ENCODE measurements at places on chromosomes 1 and 21.

DNA sequence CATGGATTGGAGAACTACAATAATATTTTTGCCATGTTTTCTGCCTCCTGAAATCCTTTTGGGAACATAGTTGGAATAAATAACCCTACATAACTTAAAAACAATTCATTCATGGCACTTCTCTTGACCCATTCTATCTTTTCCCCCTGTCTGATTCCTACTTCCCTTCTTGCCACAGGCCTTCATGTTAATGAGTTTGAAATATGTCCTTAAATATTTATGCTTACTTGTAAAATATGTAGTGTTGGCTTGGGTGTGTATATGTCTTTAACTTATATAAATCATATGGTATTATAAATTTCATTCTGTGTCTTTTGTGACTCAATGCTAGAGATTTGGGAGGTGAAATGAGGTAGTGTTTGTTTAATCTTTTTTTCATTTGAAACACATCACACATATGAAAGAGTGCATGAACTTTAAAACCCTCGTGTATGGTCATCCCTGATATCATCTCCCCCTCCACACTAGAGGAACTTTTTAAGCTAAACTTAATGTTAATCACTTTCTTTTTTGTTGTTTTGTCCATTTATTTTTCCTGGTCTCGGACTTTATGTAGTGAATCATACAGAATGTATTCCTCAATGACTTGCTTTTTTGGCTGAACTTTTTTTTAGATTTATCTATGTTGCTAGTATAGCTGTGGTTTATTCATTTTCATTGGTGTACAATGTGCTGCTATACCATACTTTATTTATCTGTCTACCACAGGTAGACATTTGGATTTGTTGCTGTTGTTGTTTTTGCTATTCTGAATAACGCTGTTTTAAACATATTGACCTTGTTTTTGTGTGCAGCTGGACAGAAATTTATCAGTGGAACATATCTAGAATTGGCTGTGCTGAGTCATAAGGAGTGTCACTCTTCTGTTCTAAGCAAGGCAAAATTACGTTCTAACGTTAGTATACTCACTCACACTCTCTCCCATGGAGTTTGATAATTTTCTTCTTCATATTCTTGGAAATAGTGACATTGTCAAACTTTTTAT is 441.6 kb downstream of the PLPP3 start:
- H3K36me3 ChIP-seq = no peaks in the 10 kb centered on the region
- DNase-seq = no peak
- H3K4me3 ChIP-seq = no peak overlapping the region
- no peak overlapping the region for H3K27ac ChIP-seq

GRCh38 chr21:32868631-32869454 is 97.3 kb upstream of the PAXBP1 start:
- no peaks in the 10 kb centered on the region for H3K36me3 ChIP-seq
- H3K27ac ChIP-seq = no peak overlapping the region
- H3K4me1 ChIP-seq = no peaks in the 10 kb centered on the region
- no peak overlapping the region for H3K4me3 ChIP-seq
- H3K27me3 ChIP-seq = peaks cover 28% of the 10 kb centered on the region
- no peak for DNase-seq

GRCh38 chr1:23453455-23454000 is 29.0 kb upstream of the TCEA3 start:
- no peaks in the 10 kb centered on the region for H3K36me3 ChIP-seq
- H3K27me3 ChIP-seq = peaks cover 28% of the 10 kb centered on the region
- no peak overlapping the region for H3K4me3 ChIP-seq
- H3K4me1 ChIP-seq = peaks cover 32% of the 10 kb centered on the region
- peak overlapping the region; percentile 3 for H3K27ac ChIP-seq

GRCh38 chr1:114620419-114620818 is 39.0 kb upstream of the BCAS2 start:
- H3K27ac ChIP-seq = no peak overlapping the region
- H3K4me1 ChIP-seq = no peaks in the 10 kb centered on the region
- no peaks in the 10 kb centered on the region for H3K36me3 ChIP-seq
- no peak for DNase-seq
- no peak overlapping the region for H3K4me3 ChIP-seq

DNA sequence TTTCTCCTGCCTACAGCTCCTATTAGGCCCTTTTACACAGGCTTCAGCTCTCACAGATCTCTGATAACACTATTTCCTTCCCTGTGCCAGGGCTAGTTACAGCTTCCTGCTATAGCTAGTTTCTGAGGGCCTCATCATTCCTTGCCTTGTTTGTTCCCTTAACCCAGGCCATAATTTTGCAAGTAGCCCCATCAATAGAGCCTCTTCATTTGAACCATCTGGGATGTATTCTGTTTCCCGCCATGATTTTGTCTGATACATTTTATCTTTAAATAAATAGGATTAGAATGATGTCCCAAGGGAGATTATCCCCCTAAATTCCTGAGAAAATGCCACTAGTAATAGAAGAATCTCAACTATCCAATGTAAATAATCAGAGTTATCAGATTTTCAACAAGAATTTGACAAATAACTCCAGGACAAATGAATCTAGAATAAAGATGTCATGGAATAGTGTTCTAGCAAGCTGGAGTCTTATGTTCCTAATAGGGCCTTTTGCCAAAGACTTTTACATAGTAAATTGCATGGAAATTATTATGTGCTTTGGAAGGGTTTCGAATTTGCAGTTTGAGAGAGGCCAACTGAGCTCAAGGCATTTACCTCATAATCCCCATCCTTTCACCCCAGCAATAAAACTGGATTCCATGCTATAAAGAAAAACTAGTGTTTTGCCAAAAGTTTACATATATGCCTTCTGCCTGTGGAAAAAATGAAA is 16.1 kb downstream of the IFT25 start:
- peaks cover 7% of the 10 kb centered on the region for H3K4me1 ChIP-seq
- H3K36me3 ChIP-seq = peaks cover 38% of the 10 kb centered on the region
- DNase-seq = no peak
- peak overlapping the region; percentile 76 for H3K27ac ChIP-seq
- no peak overlapping the region for H3K4me3 ChIP-seq

GRCh38 chr21:41121785-41122415 is 46.1 kb upstream of the BACE2 start:
- H3K4me3 ChIP-seq = no peak overlapping the region
- DNase-seq = peak; percentile 3
- H3K4me1 ChIP-seq = no peaks in the 10 kb centered on the region
- no peaks in the 10 kb centered on the region for H3K36me3 ChIP-seq

- no peak for DNase-seq
- no peaks in the 10 kb centered on the region for H3K27me3 ChIP-seq
- H3K4me1 ChIP-seq = peaks cover 35% of the 10 kb centered on the region
- no peak overlapping the region for H3K27ac ChIP-seq
- H3K36me3 ChIP-seq = no peaks in the 10 kb centered on the region
- no peak overlapping the region for H3K4me3 ChIP-seq
Measured at GRCh38 chr1:230174471-230175162, 107.6 kb downstream of the GALNT2 start.

GRCh38 chr21:28099001-28099705 is 893.5 kb downstream of the LTN1 start:
- H3K27me3 ChIP-seq = no peaks in the 10 kb centered on the region
- H3K27ac ChIP-seq = no peak overlapping the region
- no peak for DNase-seq
- H3K4me3 ChIP-seq = no peak overlapping the region
- H3K36me3 ChIP-seq = no peaks in the 10 kb centered on the region

GRCh38 chr1:243514927-243515326 is 259.1 kb downstream of the SDCCAG8 start:
- H3K36me3 ChIP-seq = peaks cover 20% of the 10 kb centered on the region
- H3K27ac ChIP-seq = peak overlapping the region; percentile 8
- H3K4me3 ChIP-seq = no peak overlapping the region
- H3K27me3 ChIP-seq = no peaks in the 10 kb centered on the region

GRCh38 chr1:97989094-97989680 is 68.4 kb upstream of the DPYD start:
- no peak overlapping the region for H3K27ac ChIP-seq
- peaks cover 37% of the 10 kb centered on the region for H3K27me3 ChIP-seq
- no peak for DNase-seq
- H3K4me3 ChIP-seq = no peak overlapping the region
- no peaks in the 10 kb centered on the region for H3K36me3 ChIP-seq

GRCh38 chr1:151837884-151838221 is 1.8 kb downstream of the C2CD4D start:
- peaks cover 38% of the 10 kb centered on the region for H3K4me1 ChIP-seq
- peaks cover 36% of the 10 kb centered on the region for H3K36me3 ChIP-seq
- peak overlapping the region; percentile 98 for H3K4me3 ChIP-seq
- no peaks in the 10 kb centered on the region for H3K27me3 ChIP-seq

DNA sequence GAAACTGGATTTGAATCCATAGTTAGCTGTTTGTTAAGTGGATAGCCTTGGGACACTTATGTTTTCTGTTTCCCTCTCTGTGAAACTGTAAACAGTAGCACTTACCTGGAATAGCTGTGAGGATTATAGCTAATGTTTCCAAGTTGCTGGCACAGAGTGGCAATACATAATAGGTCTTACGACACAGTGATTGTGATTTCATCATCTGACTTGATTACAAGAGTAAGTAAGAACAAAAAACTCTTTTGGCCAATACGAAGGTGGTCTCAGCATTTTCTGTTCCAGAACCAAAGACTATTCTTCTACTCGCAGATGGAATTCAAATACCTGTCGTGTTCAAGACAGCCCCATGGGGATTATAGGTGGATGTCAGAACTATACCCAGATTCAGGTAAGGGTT is 2.1 kb downstream of the C8B start:
- no peaks in the 10 kb centered on the region for H3K27me3 ChIP-seq
- no peaks in the 10 kb centered on the region for H3K4me1 ChIP-seq
- no peak overlapping the region for H3K27ac ChIP-seq
- H3K36me3 ChIP-seq = no peaks in the 10 kb centered on the region

DNA sequence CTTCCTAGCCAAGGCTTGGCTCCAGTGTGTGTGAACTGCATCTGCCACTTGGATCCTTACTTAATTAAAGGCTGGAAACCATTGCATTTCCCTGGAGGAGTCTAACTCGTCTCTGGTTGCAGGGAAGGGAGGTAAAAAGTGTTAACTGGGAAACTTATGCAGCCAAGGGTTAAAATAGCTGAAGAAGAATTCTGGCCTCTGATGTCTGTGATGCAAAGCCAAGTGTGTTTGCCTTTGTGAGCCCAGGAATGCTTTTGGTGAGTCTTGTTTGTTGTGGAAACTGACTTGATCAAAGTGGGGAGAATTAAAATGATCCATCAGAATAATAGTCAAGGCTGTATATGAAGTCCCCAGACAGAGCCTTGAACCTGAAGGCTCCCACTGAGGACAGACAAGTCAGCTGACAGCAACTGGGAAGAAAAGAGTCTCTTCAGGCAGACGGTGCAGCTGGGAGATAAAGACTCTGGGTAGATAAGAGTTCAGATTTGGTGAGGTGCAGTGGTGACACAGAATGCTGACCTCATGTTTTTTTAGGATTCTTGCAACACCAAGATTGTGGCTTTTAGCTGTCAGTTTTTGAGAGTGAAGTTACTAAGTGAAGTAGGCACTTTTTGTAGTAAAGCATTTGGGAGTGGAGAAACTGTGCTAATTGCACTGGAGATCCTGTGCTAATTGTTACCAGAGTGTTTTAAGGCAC is 59.5 kb upstream of the WLS start:
- H3K4me1 ChIP-seq = no peaks in the 10 kb centered on the region
- H3K27me3 ChIP-seq = no peaks in the 10 kb centered on the region
- H3K36me3 ChIP-seq = no peaks in the 10 kb centered on the region
- H3K27ac ChIP-seq = no peak overlapping the region

DNA sequence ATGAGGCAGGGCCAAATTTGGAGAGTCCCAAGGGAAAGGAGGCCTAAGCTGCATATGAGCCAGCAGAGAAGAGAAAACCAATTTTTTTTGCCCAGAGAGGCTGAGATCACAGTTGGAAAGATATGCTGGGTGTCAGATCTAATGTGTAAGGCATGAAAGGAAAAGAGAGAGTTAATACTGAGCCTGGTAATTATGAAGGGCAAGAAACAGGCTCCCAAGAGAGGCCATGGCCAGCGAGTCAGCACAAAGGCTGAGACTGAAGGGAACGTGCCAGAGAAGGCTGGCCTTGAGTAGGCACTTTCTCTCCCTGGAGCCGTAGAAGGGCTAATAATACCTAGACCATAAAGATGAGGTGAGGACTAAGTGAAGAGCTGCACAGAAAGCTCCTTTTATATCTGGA is 31.8 kb upstream of the BEND5 start:
- H3K27me3 ChIP-seq = peaks cover 18% of the 10 kb centered on the region
- H3K36me3 ChIP-seq = no peaks in the 10 kb centered on the region
- H3K4me1 ChIP-seq = no peaks in the 10 kb centered on the region
- H3K4me3 ChIP-seq = no peak overlapping the region

GRCh38 chr1:210464519-210465039 is 135.9 kb downstream of the HHAT start:
- no peak overlapping the region for H3K4me3 ChIP-seq
- H3K4me1 ChIP-seq = no peaks in the 10 kb centered on the region
- no peak for DNase-seq
- H3K27ac ChIP-seq = no peak overlapping the region
- no peaks in the 10 kb centered on the region for H3K36me3 ChIP-seq

DNA sequence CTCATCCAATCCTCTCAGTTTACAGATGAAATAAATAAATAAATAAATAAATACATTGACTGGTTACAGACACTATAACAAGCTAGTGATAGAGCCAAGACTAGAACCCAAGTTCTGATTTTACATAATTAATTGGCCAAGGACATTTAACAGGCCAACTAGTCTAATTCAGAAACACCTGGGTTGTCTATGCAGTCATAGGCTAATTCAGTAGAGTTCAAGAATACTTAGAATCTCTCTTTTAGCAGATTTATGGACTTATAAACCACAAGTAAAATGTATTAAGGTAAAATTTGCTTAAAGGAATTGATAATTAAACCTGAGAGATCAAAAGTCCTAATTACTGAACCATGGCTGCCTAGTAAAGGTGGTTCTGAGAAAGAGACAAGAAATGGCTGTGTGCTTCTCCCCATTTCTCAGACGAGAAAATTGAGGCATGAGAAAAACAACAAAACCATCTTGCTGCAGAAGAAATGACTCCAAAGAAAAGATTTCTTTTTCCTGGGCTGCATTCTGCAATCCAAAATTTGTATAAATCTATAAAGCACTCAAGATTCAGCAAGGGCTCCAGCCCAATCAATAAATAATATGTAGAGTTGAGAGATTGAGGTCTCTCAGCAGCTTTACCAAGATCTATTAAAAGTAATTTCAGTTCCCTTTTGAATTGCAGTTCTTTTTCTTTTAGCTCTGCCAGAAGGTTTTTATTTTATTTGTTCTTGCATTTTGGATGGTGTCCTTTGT is 98.3 kb downstream of the DUSP10 start:
- no peaks in the 10 kb centered on the region for H3K36me3 ChIP-seq
- H3K27ac ChIP-seq = no peak overlapping the region
- H3K4me3 ChIP-seq = no peak overlapping the region

DNA sequence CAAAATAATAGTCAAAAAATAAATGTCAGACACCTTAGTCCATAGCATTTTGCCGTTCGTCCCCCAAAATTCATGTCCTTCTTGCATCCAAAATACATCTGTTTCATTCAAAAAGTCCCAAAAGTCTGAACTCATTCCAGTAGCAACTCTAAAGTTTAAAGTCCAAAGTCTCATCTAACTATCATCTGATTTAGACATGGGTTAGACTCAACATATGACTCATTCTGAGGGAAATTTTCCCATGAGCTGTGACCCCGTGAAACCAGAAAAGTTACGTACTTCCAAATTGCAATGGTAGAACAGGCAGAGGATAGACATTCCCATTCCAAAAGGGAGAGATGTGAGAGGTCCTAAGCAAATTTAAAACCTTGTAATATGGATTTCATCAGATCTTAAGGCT is 48.6 kb upstream of the CACHD1 start:
- H3K4me3 ChIP-seq = no peak overlapping the region
- no peak overlapping the region for H3K27ac ChIP-seq
- H3K36me3 ChIP-seq = peaks cover 3% of the 10 kb centered on the region
- no peaks in the 10 kb centered on the region for H3K4me1 ChIP-seq
- peaks cover 8% of the 10 kb centered on the region for H3K27me3 ChIP-seq
- DNase-seq = no peak

- no peak for DNase-seq
- H3K36me3 ChIP-seq = peaks cover 2% of the 10 kb centered on the region
- H3K4me1 ChIP-seq = peaks cover 16% of the 10 kb centered on the region
- peaks cover 33% of the 10 kb centered on the region for H3K27me3 ChIP-seq
Measured at GRCh38 chr1:30286988-30287839, 436.2 kb downstream of the MATN1 start.

Data from effector memory CD8-positive, alpha-beta T cell (primary cell).